Natural killer cell treated with Interleukin-12 subunit alpha and Interleukin-12 subunit beta and Interleukin-15 and Interleukin-18, amount 100 ng/mL, for 72 hours (primary cell): ENCODE measurements at places on chromosomes 6 and 20. TPM values are rescaled to one million over a fixed set of nuclear protein-coding genes. Genes with fewer than 3 reads are reported as not detected.
A peak's percentile ranks its signal among the peaks of the same experiment; 100 is the strongest.

Gene RAD21L1
- total RNA-seq: not detected

Gene C6orf132
- 0.42 TPM for total RNA-seq

Gene OR2J3
- not detected for total RNA-seq

Gene SIRPD
- total RNA-seq: not detected

Gene NOTCH4
- 1.4 TPM for total RNA-seq

Gene CCN6
- not detected for total RNA-seq

Gene EPHA7
- not detected for total RNA-seq

Gene RHAG
- total RNA-seq: not detected

DNA sequence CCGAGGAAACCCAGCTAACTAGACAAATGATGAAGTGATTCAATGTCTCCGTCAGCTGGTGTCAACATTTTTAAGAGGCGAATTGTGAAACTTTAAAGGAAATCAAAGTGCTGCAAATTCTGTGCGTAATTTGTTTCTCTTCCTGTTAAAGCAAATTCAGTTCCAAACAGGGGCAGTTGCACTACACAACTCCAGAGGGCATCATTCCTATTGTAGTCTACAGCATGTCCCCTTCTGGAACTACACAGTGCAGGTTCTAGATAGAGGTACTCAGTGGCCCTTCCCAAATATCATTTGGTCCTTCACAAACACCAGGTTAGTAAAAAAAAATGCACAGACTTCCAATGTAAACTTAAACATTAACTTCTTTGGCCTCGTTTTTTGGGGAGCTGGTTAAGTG lies 38.3 kb upstream of the SMLR1 start:
- no peaks in the 10 kb centered on the region for H3K36me3 ChIP-seq
- peaks cover 6% of the 10 kb centered on the region for H3K27me3 ChIP-seq
- H3K27ac ChIP-seq: no peak overlapping the region

- H3K4me1 ChIP-seq: peaks cover 14% of the 10 kb centered on the region
- no peaks in the 10 kb centered on the region for H3K36me3 ChIP-seq
- H3K27ac ChIP-seq: no peak overlapping the region
- H3K4me3 ChIP-seq: peak overlapping the region; percentile 39
- DNase-seq: peak; percentile 6
Measured at GRCh38 chr20:37381621-37382471, 35.9 kb downstream of the SRC start.

GRCh38 chr6:3882866-3883265 lies 33.7 kb downstream of the FAM50B start:
- H3K27me3 ChIP-seq: no peaks in the 10 kb centered on the region
- H3K4me3 ChIP-seq: no peak overlapping the region
- H3K27ac ChIP-seq: no peak overlapping the region
- H3K4me1 ChIP-seq: no peaks in the 10 kb centered on the region
- no peak for DNase-seq

GRCh38 chr6:89787660-89788328 lies 31.8 kb downstream of the MDN1 start:
- H3K27ac ChIP-seq: no peak overlapping the region
- H3K4me1 ChIP-seq: no peaks in the 10 kb centered on the region
- peaks cover 40% of the 10 kb centered on the region for H3K36me3 ChIP-seq

- H3K4me3 ChIP-seq: peak overlapping the region; percentile 75
- no peak for DNase-seq
- H3K27ac ChIP-seq: no peak overlapping the region
- peaks cover 4% of the 10 kb centered on the region for H3K36me3 ChIP-seq
- H3K27me3 ChIP-seq: peaks cover 51% of the 10 kb centered on the region
Measured at GRCh38 chr20:37903317-37904007, 535 bp downstream of the VSTM2L start.

DNA sequence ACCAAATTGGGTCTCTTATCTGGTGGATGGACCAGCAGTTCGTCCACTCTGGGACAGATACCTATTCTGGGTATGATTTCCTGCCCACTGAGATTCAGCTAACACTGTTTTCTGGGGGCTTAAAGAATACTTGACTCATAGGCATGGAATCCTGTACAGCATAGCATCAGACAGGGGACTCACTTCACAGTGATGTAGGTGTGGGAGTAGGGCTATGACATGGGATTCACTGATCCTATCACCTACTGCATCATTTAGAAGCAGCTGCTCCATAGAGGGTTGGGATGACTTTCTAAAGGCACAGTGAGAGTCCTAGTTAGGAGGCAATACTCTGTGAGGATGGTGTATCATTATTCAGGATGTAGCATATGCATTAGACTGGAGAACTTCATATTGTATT lies 74.5 kb upstream of the AHI1 start:
- H3K4me1 ChIP-seq: peaks cover 24% of the 10 kb centered on the region
- no peaks in the 10 kb centered on the region for H3K36me3 ChIP-seq
- H3K4me3 ChIP-seq: no peak overlapping the region
- H3K27me3 ChIP-seq: no peaks in the 10 kb centered on the region
- no peak overlapping the region for H3K27ac ChIP-seq

DNA sequence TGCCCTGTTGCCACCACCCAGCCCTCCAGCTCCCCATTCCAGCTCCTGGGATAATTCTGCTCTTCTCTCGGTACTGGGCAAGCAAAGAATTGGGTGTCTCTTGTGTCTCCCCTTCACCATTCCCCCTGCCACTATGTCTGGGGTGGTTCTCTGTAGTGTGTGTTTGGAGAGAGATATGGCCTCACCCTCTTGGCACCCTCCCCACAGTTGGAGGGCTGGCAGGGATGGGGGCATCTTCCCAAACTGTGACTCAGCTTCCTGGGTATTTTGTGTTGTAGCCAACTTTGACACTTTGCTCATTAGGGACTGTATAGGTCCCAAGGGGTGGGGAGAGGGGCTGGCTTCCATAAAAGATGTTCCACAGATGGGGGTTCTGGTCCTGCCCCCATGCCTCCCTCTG lies 1.7 kb downstream of the TNXB start:
- H3K4me1 ChIP-seq: peaks cover 22% of the 10 kb centered on the region
- no peak overlapping the region for H3K4me3 ChIP-seq
- H3K36me3 ChIP-seq: no peaks in the 10 kb centered on the region
- H3K27me3 ChIP-seq: peaks cover 40% of the 10 kb centered on the region

- H3K4me1 ChIP-seq: no peaks in the 10 kb centered on the region
- no peak for DNase-seq
- no peak overlapping the region for H3K4me3 ChIP-seq
- no peak overlapping the region for H3K27ac ChIP-seq
- H3K27me3 ChIP-seq: peaks cover 11% of the 10 kb centered on the region
Measured at GRCh38 chr6:129893640-129894039, 32.5 kb upstream of the TMEM244 start.

- peaks cover 13% of the 10 kb centered on the region for H3K4me1 ChIP-seq
- no peak overlapping the region for H3K4me3 ChIP-seq
- H3K27me3 ChIP-seq: peaks cover 33% of the 10 kb centered on the region
- no peak for DNase-seq
- no peak overlapping the region for H3K27ac ChIP-seq
Measured at GRCh38 chr6:465531-466348, 74.2 kb downstream of the IRF4 start.

GRCh38 chr6:108167449-108168089 lies 1.7 kb downstream of the NR2E1 start:
- H3K4me3 ChIP-seq: peak overlapping the region; percentile 15
- H3K27me3 ChIP-seq: peaks cover 57% of the 10 kb centered on the region
- no peak overlapping the region for H3K27ac ChIP-seq
- no peaks in the 10 kb centered on the region for H3K36me3 ChIP-seq
- peaks cover 7% of the 10 kb centered on the region for H3K4me1 ChIP-seq

- DNase-seq: no peak
- H3K36me3 ChIP-seq: peaks cover 6% of the 10 kb centered on the region
- no peaks in the 10 kb centered on the region for H3K27me3 ChIP-seq
- H3K4me1 ChIP-seq: no peaks in the 10 kb centered on the region
- H3K4me3 ChIP-seq: no peak overlapping the region
Measured at GRCh38 chr6:67433124-67433523, 1202.0 kb upstream of the ADGRB3 start.

GRCh38 chr6:168711666-168712300 lies 270.8 kb downstream of the SMOC2 start:
- no peak overlapping the region for H3K4me3 ChIP-seq
- DNase-seq: no peak
- H3K36me3 ChIP-seq: no peaks in the 10 kb centered on the region
- no peak overlapping the region for H3K27ac ChIP-seq

- H3K4me3 ChIP-seq: no peak overlapping the region
- H3K27ac ChIP-seq: no peak overlapping the region
- DNase-seq: no peak
- no peaks in the 10 kb centered on the region for H3K36me3 ChIP-seq
Measured at GRCh38 chr6:116971959-116972358, 94.9 kb downstream of the RFX6 start.

- H3K36me3 ChIP-seq: peaks cover 7% of the 10 kb centered on the region
- H3K27ac ChIP-seq: peak overlapping the region; percentile 96
- no peak for DNase-seq
- H3K4me3 ChIP-seq: peak overlapping the region; percentile 69
- H3K4me1 ChIP-seq: peaks cover 57% of the 10 kb centered on the region
Measured at GRCh38 chr20:50309280-50309763, 118.7 kb downstream of the CEBPB start.

DNA sequence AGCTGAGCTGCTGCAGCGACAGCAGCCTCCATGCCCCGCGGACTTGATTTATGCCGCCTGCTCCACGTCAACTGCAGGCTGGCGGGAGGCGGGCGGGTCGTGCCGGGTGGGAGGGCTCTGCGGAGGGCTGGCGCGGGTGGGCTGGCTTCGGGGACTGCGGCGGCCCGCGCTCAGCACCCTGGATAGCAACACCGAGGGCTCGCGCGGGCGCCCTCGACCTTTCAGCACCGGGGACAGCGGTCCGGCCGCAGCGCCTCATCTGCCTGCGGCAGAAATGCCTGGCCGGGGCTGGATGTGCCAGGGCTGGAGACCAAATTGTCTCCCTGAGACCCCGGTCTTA lies 792 bp downstream of the SNAP25 start:
- peak; percentile 71 for DNase-seq
- peaks cover 34% of the 10 kb centered on the region for H3K27me3 ChIP-seq
- H3K36me3 ChIP-seq: no peaks in the 10 kb centered on the region
